NCI-H1048 (cell line): ENCODE measurements at places on chromosomes 3 and 15.

DNA sequence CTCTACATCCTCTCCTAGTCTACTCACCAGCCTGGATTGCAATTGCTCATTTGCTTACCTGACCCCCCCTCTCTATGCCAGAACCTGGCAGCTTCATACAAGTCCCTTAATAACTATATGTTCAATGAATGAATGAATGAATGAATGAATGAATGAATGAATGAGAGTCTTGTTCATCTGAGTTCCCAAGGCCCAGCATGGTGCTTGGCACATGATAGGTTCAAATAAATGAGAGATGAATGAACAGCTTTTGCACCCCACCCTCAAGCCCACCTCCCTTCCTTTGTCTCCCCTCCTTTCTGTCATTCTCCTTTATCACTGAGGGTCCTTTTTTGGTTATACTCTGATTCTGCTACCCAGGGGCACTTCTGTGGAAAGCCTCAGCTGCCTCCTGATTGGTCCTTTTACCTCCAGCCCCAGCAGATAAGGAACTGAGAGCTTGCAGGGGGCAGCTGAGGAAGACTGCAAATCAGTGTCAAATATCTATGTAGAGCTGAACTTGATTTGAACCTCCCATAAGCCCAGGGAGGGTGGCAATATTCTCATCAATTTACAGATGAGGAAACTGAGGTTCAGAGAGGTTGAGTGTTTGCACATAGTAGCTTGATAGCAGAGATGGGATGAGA is 54.1 kb upstream of the CHRNB4 start:
- DNase-seq, result no peak

DNA sequence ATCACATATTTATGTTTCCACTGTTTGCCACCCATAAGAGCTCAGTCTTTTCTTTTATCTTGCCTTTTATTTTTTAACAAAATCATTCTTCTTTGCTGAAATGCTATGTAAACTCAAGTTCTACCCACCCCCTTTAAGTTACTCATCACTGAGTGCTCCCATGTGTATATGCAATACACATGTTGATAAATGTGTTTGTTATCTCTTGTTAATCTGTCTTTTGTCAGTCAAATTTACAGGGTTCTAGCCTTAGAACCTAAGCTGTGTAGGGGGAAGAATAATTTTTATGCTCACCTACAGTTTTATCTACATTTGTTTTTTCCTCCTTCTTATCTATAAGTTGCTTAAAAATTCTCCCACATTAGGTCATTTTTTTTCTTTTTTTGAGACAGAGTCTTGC is 1195.9 kb downstream of the ROBO2 start:
- no peak for DNase-seq

DNA sequence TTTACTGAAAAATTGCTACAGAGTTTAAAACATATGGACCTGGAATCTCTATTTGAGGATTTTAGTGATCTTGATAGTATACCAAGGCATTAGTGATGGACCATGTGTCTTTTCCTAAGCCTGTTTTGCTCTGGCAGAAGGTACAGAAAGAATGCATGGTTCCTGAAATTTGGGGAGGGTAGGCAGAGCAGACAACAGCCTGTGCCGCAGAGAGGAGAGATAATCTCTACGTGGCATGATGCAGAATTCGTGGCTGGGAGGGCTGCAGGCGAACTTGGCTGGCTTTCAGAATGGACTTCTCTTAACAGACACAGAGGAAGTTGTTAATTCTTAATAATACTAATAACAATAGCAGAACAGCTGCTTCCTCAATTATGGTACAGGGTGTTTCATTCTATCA is 137.5 kb upstream of the FOXB1 start:
- no peak for DNase-seq

- no peak for DNase-seq
These were observed 48.0 kb downstream of the CTNNB1 start for GRCh38 chr3:41247055-41248004.

DNA sequence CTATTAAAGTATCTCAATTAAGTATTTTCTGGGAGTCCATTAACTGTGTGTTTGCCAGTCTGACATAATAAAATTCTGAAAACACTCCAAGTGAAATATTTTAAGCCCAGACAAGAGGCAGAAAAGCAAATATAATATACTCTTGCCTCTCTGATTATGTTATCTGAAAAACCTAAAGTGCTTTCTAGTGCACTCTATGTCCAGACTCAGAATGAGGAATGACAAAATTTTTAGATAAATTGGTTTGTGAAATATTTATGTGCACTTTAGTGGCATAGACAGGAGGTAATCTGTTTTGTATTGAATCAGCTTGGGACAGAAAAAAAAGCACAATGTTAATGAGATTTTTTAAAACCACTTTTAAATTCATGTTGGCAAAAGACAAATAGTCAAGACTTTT is 508.2 kb upstream of the SUCLG2 start:
- no peak for DNase-seq

DNA sequence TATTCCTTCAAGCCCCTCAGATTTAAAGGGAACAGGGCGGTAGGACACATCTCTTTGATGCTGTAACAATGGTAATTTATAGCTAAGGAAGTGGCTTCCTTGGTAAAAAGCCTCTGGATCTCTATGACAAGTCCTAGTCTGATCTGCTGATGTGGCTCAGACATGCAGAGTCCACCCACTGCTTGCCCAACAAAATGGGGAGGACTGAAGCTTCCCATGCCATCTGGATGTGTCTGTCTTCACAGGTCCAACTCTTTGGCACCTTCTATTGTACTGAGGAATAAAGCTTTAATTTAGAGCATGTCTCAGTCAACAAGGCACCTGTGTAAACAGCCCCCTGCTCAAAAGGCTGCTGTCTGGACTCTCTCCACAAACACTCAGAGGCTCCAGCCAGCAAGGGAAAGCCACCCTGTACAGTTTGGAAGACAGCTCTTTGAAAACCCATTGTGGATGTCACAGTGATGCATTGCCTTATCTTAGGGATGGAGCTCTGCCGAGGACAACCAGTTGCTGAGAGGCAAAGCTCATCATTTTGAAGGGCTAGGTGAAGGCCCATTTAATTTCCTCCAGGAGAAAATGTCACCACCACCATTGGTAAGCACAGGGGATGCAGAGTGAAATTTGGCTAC is 348.6 kb upstream of the GRM7 start:
- no peak for DNase-seq

DNA sequence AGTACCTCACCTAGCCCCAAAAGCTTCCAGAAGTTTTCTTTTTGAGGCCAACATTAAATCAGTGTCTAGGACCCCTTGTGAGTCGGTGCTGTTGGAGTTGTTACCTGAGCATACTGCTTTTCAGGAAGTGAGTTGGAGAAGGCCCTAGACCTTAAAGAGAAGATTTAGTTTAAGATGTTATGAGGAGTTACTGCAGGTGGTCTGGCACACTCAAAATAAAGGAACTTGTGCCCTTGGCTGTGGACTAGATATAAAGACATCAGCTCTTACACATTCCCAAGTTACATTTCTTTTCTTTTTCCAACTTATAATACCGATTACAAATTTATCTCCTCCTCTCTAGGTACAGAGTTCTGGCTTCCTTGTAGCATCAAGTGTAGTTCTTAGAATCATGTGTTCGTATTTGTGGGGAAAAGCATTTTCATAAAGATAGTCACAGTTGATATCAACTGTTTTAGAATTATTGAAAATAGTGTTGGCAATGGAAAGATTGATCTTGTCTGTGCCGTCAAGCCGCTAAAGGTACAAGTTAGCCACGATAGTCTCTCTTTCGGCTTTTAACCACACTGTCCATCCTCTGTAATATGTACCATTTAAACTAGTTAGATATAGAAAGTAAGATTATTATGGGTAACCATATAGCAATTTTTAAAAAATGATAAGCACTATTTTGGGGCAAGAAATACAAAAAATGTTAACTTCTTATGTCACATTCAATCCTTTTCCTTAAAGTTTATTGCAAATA is 8.6 kb downstream of the ZIC1 start:
- no peak for DNase-seq

- DNase-seq, result no peak
These were observed 9.9 kb upstream of the LEKR1 start for GRCh38 chr3:156816091-156816793.

DNA sequence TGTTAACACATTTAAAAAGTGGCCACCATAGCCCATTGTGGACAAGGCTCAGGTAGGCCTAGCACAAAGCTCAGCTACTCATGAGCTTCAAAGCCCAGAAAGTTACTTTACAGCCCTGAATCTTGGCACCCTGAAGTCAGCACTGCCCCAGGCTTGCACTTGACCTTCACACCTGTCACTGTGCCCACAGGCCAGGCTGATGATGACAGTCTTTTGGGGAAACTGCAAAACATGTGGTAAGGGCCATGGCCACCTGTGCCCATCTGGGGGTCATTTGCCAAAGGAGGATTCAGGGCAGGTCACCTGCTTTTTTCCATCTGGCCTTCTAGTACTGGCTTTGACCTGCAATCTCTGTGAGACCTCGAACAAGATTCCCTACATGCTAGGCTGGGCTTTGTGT is 11.0 kb downstream of the CHDH start:
- no peak for DNase-seq

- DNase-seq, result no peak
These were observed 32.6 kb upstream of the SPATA16 start for GRCh38 chr3:173173652-173174051.

GRCh38 chr3:5205165-5205941 is 17.8 kb downstream of the EDEM1 start:
- no peak for DNase-seq

DNA sequence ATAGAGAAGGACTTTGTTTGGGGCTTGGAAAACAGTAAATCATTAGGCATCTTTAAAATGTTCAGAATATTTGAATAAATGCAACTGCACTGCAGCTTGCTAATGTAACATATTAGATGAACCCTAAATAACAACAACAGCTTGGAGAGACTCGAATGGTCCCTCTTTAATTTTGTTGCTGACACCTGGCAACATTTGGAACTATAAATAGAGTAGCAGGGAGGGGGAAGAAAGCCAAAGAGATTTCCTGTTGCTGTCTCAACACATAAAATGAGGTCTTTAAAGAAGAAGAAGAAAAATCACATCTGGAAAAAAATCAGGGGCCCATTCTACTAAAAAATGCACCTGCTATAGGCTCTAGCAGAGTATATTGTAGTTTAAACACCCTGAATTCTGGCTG is 49.9 kb upstream of the DPPA4 start:
- DNase-seq, result no peak

DNA sequence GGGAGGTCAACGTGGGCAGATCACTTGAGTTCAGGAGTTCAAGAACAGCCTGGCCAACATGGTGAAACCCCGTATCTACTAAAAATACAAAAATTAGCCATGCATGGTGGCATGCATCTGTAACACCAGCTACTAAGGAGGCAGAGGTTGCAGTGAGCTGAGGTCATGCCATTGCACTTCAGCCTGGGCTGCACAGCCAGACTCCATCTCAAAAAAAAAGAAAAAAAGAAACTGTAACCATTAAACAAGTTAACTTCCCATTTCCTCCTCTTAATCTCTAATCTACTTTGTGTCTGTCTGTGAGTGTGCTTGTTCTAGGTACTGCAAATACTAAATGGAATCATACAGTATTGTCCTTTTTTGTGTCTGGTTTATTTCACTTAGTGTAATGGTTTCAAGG is 2.7 kb downstream of the RBM6 start:
- no peak for DNase-seq
